ENCODE measurements at places on chromosomes 7 and 10.

DNA sequence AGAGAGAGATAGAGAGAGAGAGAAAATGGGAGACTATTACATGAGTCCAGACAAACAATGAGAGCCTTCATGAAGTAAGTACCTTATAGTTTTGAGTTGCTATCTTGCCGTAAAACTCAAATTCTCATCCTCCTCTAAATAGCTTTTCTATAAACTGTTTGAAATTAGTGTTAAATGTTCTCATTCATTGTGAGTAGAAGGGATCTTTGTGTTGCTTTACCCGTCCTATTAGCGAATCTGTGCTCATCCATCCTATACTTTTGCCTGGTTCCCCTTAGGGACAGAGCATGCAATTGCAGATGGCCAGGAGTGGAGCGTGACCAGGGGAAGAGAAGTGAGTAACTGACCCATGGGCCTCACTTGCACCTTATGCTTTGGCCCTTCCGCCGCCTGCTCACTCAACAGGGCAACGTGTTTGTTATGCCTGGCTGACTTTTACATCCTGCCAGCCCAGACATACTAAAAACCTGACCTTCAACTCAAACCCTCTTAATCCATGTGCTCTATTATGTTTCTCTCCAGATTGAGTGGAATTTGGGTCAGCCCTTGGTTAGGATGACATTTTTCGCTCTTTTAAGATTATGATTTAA lies 244.2 kb upstream of the YAE1 start:
- no peak for DNase-seq

DNA sequence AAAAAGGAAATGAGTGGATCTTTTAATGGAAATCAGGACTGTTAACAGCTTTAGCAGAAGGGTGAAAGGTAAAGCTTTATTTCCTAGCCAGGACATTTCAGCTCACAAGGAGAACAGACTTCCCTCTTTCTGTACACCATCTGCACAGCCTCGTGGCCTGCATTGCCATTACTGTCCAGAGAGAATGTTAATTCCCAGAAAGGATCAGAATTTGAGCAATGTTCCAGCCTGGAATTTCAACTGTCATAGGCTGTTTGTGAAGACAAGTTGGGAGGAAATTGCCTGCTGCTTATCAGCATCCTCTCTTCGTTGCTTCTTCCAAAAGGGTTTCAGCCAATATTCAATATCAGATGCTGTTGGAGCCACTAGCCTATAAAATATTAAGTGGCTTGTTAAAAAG lies 22.0 kb downstream of the NXPH1 start:
- no peak for DNase-seq

GRCh38 chr10:114286921-114287320 lies 47.9 kb downstream of the VWA2 start:
- DNase-seq, result no peak

DNA sequence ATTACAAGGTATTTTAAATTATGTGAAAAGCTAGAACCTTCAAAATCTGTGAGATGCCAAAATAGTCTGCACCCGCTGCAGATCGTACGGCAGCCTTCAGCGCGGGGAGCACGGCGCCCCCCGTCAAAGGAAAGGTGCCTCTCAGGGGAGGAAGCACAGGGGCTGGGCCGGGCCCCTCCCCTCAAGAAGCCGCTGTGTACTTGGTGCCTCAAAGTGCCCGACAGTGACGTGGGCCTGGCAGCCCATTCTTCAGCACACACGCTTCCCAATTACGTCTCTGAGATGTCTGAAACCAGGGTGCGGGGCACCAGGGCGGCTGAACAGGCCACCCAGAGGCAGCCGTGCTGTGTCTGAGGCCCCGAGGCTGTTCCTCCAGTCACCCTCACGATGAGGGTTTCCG lies 116.1 kb downstream of the INPP5A start:
- no peak for DNase-seq

DNA sequence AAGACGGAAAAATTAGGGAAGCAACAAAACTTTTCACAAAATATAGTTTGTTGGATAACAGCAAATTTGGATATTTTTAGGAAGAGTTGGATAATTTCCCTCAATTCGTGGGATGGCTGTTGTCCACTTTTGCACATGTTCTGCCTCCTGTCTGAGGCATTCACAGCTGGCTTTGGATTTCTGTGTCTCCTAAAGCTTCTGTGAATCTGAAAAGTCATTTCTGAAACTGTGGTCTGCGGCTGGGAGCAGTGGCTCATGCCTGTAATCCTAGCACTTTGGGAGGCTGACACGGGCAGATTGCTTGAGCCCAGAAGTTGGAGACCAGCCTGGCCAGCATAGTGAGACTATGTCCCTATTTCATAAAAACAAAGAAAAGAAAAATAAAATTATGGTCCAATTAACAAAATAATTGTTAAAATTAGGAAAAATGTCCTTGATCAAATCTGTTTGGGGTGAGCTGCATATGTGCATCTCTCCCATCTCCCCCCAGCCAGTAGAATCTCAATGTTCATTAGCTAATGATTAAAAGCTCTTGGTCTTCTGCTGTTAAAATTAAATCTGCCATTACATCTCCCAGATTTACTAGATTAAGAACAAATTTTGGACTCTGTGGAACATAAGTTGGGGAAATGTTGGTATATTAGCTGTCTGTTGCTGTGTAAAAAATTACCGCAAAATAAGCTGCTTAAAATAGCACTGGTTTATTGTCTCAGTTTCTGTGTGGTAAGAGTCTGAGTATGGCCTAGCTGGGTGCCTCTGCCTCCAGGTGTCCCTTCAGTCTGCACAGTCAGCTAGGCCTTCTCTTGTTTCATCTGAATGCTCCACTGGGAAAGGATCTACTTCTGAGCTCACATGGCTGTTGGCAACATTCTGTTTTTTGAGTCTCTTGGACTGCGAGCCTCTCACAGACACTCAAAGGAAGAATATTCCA lies 332.0 kb upstream of the FZD1 start:
- DNase-seq, result no peak

GRCh38 chr10:47381427-47382379 lies 2.4 kb downstream of the ZNF488 start:
- no peak for DNase-seq

DNA sequence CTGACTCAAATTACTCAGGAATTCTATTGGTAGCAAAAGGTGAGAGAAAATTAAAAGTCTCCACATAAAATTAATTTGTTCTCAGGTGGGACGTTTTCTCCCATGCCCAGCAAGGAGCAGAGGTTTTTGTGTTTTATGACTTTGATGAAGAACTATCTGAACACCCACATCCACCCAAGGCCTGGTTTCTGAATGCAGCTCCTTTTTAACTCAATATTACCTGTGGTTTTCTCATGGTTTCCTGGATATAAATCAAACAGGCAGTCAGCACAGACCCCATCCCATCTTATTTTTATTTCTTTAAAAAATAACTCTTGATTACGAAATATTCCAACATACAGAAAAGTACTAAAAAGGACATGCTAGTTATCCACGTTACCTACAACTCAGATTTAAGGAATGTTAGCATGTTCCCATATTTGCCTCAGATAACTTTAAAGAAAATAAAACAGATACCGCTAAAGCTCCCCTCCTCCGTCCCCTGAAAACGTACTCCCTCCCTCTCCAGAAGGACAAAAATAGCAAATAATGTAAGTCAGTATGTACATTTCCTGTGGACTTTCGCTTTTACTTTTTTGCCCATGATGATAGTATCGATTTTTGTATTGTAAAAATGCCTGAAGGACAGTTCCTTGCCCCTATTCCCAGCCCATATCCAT lies 43.4 kb downstream of the GLI3 start:
- no peak for DNase-seq

DNA sequence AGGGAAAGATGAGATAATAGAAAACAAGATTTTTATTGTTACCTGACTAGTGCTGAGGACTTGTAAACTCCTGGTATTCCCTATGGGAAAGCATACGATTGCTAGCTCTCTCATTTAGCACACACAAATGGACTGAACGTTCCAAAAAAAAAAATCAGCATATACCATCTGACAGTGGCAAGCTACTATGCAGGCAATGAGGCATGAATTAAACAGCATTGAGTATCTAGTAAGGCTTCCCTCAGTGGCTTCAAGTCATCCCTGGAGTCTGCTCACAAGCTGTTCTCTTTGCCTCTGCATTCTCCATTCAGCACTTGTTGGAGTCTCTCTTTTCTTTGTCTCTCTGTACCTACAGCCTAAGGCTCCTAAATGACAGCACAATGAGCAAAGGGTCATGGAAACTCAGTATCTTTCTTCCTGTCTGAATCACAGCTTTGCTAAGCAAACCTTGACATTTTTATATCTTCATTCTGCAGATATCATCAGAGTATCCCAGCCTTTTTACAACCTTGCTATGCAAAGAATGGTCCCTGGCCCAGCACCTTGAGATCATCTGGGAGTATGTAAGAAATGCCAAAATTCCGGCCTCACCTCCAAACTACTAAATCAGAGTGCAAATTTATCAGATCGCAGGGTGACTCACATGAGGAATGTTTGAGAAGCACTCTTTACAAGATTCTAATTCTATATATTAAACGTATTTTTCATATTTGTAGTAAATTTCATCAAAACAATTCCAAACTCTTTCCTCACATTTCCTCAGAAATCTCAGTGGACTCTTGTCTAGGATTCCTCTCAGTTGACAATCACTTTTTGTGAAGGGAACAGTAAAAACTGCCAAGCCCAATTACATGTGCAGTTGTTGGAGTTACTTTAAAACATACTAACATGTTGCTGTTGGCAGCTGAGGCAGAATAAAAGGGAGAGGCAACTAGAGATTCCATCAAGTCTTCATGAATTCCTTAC lies 10.8 kb upstream of the LIPA start:
- DNase-seq, result no peak

- no peak for DNase-seq
Measured at GRCh38 chr10:24790599-24790998, 66.9 kb upstream of the ARHGAP21 start.

GRCh38 chr10:131251146-131251541 lies 60.4 kb downstream of the TCERG1L start:
- no peak for DNase-seq

DNA sequence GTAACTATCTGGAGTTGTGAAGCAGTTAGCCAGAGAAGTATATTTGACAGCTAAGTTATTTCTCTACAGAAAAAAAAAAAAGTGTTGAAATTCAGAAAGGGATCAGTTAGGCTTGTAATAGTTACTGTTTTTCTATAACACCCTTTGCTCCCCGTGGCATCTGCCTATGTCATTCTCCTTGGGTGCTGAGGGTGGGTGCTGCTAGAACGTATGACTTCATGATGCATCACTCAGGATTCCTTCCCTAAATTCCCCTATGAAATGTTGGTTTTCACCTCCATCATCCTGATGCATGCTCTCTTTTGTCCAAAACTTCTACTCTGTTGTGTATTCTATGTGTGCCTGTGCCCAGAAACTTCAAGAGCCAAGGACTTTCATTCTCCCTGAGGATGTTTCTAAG lies 536.4 kb downstream of the GRM8 start:
- DNase-seq, result no peak

- DNase-seq, result no peak
Measured at GRCh38 chr10:94443549-94443948, 41.2 kb downstream of the TBC1D12 start.

GRCh38 chr10:114687459-114687858 lies 29.4 kb upstream of the ABLIM1 start:
- no peak for DNase-seq

- DNase-seq, result no peak
Measured at GRCh38 chr7:132211971-132212370, 364.3 kb downstream of the PLXNA4 start.

DNA sequence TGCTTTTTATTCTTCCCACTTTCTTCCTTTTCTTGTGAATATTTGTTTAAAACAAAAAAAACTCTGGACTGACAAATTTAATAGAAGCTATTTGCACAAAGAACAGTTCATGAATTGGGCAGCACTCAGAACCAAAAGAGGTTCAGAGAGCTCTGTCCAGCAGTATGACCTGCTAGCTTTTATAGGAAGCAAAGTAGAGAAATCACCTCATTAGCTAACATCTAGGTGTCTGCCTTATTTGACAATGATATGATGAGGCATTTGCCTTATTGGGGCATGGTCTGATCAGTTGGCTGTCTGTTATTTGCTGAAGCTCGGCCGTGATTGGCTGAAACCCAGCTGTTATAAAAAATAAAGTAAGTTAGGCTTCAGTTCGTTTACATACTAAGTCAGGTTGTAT lies 819 bp upstream of the TRIM4 start:
- DNase-seq, result no peak

DNA sequence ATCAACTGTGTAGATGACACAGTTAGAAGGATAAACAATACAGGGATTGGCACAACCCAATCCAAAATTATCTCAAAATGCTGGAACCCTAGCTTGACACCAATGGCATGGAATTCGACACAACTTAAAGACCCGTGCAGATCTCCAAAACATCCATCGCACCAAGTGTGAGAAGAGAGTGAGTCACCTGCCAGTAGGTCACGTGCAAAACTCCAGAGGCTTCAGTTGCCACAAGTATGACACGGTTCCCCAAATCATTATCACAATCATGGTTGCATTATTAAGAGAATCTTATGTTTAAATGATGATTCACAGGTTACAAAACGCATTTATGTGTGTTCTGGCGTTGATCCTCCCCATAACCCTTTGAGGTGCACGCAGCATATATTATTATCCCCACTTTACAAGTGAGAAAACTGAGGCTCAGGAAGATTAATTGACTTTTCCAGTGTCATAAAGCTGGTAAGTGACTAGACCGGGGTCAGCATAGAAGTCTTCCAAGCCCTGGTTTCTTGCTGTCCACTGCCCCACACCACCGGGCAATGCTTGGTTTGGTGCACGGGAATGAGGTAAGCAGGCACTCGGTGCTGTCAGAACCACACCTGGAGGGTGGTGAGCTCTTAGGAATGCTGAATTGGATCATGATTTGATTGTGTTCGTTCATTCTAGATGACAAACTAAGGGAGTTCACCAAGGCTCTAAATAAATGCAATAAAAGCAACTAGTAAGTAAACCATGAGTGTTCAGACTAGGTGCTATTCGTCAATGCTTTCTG lies 23.6 kb upstream of the STK17A start:
- no peak for DNase-seq

DNA sequence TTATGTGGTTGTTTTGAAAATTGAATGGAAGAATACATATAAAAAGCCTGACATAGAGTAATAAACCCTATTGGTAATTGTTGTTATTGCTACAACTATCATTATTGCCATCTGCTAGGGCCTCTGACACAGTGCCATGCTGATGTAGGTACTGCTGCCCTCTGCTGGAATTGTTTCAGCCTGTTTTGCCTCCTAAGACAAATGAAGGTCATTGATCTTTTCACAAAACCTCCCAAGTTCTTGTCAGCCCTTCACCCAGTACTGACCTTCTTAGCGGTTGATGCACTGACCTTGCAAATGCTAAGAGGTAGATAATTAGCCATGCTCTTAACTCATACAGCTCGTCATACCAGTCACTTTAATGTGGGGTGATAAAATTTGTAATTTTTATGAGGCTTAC lies 975.2 kb downstream of the SORCS1 start:
- DNase-seq, result no peak

- no peak for DNase-seq
Measured at GRCh38 chr10:23869548-23869947, 339.4 kb upstream of the KIAA1217 start.

All from stimulated activated CD8-positive, alpha-beta memory T cell treated with anti-CD3 and anti-CD28 coated beads, Interleukin-15, amount 100 ng/mL, for 48 hours (primary cell).